ENCODE measurements at places on chromosomes 2 and 18.

DNA sequence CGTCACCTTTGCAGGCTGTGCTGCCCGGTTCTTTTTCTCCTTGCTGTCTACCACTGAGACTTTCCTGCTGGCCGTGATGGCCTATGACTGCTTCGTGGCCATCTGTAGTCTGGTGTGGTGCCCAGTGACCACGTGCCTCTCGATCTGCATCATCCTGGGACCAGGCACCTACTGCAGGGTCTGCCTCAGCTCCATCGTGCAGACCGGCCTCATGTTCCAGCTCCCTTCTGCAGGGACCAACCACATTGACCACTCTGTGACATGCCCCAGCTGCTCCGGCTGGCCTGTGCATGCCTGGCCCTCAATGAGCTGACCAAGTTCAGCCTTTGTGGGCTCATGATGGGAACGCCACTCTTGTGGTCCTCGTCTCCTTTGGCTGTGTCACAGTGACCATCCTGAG lies 26.7 kb downstream of the COPS9 start:
- DNase-seq: no peak

DNA sequence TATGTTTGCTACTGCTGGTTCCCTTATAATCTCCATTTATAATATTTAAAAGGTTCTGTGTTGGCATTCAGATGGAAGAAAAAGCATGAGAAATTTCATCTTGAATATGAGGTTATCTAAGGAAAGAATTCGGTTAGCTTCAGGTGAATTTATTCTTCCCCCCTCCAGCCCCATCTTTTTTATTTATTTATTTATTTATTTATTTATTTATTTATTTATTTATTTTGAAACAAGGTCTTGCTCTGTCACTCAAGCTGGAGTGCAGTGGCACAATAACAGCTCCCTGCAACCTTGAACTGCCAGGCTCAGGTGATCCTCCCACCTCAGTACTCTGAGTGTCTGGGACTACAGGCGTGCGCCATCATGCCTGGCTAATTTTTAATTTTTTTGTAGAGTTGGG lies 95.5 kb upstream of the VWC2L start:
- no peak for DNase-seq

GRCh38 chr18:39500306-39500705 lies 1934.7 kb upstream of the CELF4 start:
- no peak for DNase-seq

- DNase-seq: no peak
These were observed 127.6 kb downstream of the MAPK4 start for GRCh38 chr18:50687491-50687890.

DNA sequence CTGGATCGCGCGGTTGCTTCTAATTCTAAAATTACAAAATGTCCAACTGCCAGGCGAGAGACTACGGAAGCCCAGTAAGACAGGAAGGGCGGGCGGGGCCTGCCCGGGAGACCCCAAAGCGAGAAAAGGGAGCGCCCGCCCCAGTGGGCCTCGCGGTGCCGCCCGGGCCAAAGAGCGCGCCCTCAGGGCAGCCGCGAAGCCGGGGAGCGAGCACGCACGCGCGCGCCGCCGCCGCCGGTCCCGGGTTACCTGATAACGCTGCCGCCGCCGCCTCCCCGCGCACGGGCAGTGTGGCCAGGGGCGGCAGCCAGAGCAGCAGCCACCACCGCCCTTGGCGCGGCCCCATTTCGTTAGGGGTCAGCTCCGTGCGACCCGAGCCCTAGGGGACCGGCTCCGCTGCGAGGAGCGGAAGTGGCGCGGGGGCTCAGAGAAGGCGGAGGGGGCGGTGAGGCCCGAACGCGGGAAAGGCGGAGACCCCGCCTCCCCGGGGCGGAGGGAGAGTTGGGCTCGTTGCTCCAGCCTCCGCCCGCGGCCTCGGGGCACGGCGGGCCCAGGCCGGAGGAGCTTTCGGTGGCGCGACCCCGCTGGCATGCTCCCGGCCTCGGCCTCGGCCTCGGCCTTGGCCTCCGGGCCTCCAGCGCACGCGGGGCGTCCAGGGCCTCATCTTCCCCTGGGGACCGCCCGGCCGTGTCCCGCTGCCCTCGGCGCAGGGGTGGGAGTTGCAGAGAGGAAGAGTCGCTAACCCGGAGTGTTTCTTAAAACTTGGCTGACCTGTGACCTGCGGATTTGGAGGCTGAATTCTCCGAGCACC lies at the start of gene NEMP2:
Gene NEMP2 (minus strand): TSS at position 413 of the 811 bp plus-strand sequence. CDS start 67 bp downstream, at position 346.
- DNase-seq: peak; percentile 89

GRCh38 chr2:43274055-43274454 lies 47.6 kb upstream of the ZFP36L2 start:
- DNase-seq: no peak

GRCh38 chr2:9174771-9175437 lies 31.7 kb upstream of the ASAP2 start:
- DNase-seq: no peak

Measured in GM13977 (cell line).